ENCODE measurements at places on chromosomes 7 and 10.

DNA sequence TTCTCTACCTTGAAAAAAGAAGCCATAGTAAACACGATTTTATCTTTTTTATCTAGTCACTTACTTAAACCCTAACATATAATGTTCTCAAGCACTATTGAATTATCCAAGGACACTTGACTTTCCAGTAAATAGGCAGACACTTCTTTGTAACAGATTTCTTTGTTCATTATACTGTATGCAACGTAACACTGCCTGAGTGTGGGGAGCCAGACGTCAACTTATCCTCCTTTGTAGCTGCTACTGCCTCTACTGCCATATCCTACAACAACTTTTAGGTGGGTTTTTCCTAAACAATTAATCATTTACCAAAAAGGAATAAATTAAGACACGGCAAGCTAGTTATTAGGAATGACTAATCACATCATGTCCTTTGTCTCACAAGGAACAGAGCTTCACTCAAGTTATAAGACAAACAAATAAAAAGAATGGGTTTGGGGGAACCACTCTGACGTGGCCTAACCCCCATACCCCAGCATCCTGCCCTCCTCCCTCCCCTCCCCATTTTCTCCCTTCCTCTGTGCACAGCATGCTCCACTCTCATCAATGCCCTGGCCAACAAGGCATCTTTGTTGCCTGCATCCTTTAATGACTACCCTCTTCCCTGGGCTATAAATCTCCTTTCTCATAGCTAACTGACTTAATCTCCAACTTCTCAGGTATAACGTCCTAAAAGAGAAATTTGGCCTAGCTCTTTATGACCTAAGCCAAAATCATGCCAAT is 43.3 kb downstream of the DOCK4 start:
- DNase-seq, result no peak

DNA sequence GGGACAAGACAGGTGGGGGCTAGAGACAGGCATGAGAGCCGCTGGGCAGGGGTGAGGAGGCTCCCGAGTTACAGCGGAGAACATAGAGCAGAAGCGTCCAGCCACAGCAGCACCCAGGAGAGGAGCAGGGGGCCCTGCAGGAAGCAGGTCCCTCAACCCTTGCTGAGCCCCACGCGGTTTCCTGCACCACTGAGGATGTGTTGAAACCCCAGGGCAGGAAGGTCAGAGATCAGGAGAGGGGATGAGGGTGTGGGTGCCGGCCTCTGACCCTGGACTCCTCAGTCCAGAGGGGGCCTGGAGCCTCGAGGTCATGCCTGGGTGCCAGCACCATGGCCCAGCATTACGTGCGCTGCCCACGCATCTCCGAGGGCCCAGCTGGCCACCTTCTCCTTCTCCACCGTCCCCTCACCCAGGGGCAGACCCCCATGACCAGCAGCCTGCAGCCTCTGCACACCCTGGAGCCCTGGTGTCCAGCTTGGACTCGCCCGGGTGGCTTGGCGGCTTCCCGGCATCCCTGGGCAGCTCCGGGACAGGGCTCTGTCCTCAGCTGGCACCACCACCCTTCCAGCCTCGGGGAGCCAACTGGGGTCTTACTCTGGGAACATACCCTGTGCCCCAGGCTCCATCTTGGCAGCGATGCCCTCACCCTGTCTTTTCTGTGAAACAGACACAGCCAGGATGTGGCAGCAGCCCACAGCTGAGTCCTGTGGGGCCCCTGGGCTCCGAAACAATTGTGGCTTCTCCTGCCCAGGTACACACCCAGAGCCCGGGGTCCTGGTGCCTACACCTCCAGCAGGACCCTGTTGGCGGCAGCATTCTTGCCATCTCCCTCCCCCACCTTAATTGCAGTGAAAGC is 52.0 kb downstream of the STK32C start:
- DNase-seq, result no peak

GRCh38 chr10:86224354-86225102 is 142.1 kb downstream of the GRID1 start:
- DNase-seq, result no peak

DNA sequence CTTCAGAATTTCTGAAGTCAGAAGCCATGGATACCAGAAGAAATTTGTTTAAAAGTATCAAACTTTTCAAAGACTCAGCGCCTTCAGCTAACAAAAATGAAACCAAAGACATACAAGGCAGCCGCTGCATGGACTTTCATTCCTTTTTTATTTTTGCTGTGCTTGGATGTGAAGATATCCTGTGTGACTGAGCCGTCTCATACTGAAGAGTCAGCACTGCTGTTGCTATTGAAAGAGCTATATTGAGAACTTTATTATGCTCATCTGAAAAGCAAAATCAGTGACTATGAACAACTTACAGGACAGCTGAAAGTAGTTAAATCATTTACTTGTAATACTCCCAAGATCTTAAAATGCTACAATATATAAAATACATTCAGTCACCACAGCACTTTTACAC is 809.2 kb downstream of the NXPH1 start:
- DNase-seq, result no peak

DNA sequence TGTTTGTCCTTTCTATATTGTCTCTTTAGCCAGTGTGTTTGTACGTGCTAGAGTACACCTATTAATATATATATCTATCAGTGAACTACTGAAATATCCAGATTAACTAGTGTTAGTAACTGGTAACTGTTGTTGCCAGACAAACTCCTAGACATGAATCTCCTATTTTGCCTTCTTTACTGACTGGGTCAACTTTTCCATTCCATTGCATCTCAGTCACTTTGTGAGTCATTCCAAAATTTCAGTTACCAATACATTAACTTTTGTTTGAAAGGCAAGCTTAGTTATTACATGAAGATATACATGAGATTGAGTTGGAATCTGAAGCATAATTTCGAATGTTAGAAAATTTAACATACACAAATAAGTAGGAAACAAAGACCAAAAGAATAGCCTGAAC is 51.4 kb downstream of the BTAF1 start:
- DNase-seq, result no peak

DNA sequence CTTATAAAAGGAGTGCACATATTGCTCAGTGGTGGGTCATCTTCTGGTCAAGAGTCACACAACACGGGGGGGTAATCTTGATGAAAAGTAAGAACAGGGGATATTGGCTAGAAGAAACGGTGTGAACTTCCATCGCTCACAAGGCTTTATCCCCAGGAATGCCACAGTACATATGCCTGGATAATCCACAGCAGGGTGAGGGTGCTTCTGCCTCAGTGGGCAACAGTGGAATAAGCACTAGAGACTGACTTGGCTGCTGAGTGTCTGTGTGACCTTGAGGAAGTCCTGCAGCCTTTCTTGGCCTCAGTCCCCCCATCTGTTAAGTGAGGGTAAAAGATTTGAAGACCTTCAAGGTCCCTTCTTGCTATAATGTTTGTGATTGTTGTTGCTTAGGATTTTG is 44.9 kb upstream of the SHH start:
- DNase-seq, result no peak

DNA sequence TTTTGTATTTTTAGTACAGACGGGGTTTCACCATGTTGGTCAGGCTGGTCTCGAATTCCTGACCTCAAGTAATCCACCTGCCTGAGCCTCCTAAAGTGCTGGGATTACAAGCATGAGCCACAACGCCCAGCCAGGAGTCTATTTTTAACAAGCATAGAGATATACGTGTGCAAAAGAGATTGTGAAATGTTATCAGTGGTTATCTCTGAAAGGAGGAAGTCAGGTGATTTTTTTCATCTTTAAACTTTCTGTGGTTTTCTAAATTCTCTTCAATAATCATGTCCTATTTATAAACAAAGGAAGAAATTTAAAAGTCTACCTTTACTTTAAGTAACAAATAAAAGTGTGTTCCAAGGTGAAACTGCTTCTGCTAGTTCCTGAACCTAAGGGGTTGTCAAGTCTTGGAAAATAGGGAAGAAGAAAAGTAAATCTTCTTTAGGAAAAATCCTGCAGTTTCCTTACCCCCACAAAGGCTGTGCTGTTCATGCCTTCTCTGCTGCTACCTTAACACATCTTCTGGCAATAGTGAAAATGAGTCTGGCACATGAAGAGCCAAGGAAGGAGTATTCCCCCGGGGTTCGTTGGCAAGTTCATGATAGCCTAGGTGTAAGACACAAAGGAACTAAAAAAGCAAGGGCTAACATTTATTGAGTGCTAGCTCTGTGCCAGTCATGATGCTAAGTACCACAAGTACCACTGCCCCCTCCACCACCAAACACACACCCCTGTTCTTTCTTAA is 51.1 kb downstream of the CYP26A1 start:
- DNase-seq, result no peak

DNA sequence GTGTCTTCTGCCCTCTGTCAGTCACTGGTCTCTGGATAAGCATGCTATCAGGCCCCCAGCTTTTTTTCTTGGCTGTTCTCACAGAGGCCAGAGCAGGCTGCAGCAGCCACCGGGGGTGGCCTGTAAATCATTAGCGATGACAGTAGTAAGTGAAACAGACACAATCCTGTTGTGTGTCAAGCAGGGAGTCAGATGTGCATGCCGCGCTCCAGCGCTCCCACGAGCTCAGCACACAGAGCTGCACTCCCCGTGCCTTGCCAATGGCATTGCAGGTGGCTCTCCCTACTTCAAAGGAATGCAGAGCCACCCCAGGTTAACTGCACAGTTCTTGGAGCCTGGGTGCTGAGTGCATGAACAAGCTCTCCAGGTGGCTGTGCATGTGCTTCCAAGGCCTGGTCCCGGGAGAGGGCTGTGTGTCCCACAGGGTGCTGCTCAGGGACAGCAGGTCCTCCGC is 226.1 kb downstream of the GLRX3 start:
- DNase-seq, result no peak
